ENCODE measurements at places on chromosomes 3 and 15. TPM values are rescaled to one million over a fixed set of nuclear protein-coding genes. Genes with fewer than 3 reads are reported as not detected.

- no peak for DNase-seq
These were observed 233.0 kb downstream of the EPHA3 start for GRCh38 chr3:89340408-89340807.

DNA sequence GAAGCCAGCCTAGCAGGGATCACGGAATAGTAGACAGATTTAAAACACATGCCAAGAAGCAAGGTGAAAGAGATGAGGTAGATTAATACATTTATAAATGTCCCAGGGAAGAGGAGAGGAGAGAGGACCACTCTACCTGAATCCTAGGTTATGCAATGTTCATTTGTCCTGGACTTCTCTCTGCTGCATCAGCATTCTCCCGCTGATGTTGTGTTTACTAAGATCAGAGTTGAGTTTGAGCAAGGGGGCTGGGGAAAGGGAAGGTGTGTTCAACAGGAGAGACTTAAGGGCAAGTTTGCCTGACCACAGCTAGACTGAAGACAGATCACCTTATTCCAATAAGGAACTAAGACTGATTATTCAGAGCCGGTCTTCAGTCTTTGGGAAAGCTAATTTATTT lies 1.1 kb upstream of the KPNA1 start:
- no peak for DNase-seq

- DNase-seq, result no peak
These were observed 267.2 kb downstream of the FAM43A start for GRCh38 chr3:194952841-194953241.

DNA sequence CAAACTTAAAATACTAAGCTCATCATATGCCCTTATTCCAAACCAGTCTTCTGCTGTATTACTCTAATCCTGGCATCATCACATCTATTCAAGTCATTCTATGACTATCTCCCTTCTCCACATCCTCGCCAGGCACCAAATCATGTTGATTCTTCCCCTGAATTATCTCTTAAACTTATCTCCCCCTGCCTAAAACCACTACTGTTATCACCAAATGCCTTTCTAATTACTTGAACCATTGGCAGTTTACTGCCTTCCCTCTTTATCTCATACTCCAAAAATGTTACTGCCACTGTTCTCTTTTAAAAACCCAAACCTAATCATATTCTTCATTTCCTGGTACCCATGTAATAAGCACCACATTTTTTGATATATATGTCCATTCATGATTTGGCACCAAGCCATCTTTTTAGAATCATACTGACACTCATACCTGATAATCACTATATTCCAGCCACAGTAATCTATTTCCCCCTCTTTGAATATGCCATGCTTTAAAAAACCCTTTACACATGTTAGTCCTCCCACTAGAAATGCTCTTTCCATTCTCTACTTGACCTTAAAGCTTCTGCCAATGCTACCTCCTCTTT lies 126.8 kb downstream of the PEAK1 start:
- DNase-seq, result no peak

DNA sequence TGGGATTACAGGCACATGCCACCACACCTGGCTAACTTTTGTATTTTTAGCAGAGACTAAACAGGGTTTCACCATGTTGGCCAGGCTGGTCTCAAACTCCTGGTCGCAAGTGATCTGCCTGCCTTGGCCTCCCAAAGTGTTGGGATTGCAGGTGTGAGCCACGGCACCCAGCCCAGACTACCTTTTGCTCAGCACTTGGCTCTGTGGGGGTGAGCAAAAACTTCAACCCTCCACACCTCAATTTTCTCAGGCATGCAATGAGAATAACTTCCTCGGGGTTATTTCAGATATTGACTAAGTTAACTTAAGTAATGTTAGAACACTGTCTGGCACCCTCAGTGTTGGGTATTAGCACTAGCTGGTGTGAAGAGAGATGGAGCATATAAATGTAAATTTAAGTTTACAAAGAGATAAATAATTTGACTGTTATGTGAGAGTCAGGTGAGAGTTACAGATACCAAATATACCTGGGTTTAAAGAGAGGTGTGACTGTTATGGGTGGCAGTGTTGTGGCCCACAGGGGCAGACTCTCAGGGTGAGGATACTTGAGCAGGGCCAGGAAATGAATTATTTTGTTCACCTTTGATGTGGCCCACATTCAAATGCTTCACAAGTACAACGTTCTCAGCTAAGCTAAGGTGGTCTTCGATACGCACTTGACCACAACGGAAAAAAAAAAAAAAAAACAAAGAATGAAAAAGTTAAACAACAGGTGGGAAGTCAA lies 29.0 kb downstream of the CPOX start:
- DNase-seq, result no peak

- DNase-seq, result no peak
These were observed 5.4 kb upstream of the SEC11A start for GRCh38 chr15:84721371-84721770.

DNA sequence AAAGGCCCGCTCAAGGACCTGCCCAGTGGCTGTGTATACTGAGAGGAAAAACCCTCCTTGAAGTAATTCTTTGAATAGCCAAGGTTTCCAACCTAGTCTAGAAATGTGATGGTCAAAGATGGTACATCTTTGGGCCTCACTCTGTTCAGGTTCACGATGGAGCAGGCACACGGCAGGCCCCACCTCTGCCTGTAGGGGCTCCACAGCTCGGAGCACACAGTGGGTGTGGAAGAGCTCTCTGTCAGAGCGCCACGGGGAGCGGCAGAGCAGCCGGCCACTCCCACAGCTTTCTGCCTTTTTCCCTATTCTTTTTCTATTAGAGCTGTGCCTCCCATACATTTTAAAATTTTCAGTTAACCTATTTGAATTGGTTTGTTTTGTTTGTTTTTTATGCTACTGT lies 89.5 kb downstream of the CTNNB1 start:
- DNase-seq, result no peak

- no peak for DNase-seq
These were observed 12.8 kb downstream of the DCUN1D1 start for GRCh38 chr3:182967218-182968204.

DNA sequence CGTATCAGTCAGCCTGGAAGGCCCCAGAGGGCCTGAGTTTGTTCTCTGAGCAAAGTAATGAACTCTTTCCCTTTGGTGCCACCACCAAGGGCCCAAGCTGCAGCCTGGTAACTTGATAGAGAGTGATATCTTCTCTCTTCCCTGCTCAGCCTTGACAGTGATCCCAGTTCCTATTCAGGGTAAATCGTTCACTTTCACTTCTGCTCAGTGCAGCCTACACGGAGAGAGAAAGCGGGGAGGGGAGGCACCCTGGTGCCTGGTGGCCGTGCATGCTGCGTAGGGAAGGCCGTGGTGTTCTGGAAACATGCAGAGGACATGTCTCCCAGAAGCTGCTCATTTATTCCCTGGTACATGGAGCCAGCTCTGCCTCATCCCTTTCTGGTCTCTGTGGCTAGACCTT lies 54.9 kb downstream of the KIF9 start:
- DNase-seq, result no peak

DNA sequence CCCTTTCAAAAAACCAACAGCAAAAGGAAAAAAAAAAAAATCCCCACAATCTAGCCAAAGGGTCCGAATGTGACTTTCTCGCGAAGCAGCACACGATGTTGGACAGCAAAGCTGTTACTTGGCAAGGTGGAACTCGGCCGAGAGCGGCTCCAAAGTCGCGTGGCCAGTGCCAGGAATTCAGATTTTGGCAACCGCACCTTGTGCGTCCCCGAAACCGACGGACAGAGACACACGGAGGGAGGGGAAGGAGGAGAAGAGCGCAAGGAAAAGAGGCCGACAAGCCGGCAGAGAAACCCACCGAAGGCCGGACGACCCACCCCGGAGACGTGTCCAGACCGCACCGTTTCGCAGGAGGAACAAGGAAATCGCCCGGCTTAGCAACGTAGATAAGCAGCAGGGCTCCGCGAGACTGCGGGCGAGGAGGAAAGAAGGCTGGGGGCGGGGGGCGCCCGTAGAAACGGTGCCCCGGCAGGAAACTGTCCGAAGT lies 517.3 kb downstream of the MECOM start:
- DNase-seq, result no peak

- no peak for DNase-seq
These were observed 51.8 kb downstream of the IQSEC1 start for GRCh38 chr3:13021141-13022114.

DNA sequence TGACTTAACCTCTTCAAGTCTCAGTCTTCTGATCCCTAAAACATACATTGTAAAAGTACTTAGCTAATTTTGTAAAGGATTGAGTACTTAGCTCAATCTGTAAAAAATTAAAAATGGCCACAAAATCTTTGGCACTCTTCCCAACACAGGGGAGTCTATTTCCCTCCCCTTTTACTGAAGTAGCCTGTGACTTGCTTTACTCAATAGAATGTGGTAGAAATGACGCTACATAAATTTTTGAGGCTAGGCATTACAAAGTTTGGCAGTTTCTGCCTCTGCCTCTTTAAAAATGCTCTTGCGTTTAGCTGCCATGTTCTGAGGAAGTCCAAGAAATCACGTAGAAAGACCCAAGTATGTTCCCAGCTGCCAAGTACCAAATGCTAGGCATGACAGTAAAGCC lies 80.2 kb downstream of the CBLB start:
- no peak for DNase-seq

The FSIP1 gene
- polyA plus RNA-seq, result 2.2 TPM

The RNU5B-1 gene
- polyA plus RNA-seq, result not detected

The CPN2 gene
- polyA plus RNA-seq, result 0.49 TPM

The IGDCC3 gene
- polyA plus RNA-seq, result 11.9 TPM

The PLIN1 gene
- polyA plus RNA-seq, result 1.9 TPM

The ACOX2 gene
- 40.0 TPM for polyA plus RNA-seq

The HRG gene
- polyA plus RNA-seq, result 1.8 TPM

The FILIP1L gene
- polyA plus RNA-seq, result 26.5 TPM
